Activated CD8-positive, alpha-beta T cell treated with anti-CD3 and anti-CD28 coated beads, Interleukin-2, amount 10 ng/mL, durations not matched to agents 7 days and 5 days (primary cell): ENCODE measurements at places on chromosomes 2 and 18.

- DNase-seq = no peak
These were observed 100.0 kb upstream of the GLS start for GRCh38 chr2:190780594-190780993.

- DNase-seq = no peak
These were observed 111.4 kb upstream of the SMAD7 start for GRCh38 chr18:49061991-49062831.

GRCh38 chr2:157853211-157853610, 22.9 kb downstream of the ACVR1 start:
- DNase-seq = no peak

- no peak for DNase-seq
These were observed 24.8 kb upstream of the STAT1 start for GRCh38 chr2:191038741-191039140.
